ENCODE measurements at places on chromosomes 2 and 18.

DNA sequence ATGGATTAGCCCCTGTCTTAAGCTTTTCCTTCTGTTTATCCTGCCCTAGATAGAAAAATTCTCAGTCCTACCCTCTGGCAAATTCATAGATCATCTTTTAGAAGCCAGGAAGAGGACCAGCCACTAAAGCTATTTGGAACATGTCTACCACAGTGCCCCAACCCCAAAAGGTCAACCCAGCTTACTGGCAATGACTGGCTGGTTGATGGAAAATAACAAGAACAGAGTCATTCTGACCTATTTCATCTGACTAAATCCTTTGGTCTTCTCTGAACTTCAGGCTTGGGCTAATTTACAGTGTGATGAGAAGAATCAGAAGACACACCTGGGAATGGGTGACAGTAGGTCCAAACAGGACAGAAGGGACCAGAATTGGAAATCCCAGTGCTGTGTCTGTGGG is 227.3 kb upstream of the CCDC68 start:
- no peak for DNase-seq

DNA sequence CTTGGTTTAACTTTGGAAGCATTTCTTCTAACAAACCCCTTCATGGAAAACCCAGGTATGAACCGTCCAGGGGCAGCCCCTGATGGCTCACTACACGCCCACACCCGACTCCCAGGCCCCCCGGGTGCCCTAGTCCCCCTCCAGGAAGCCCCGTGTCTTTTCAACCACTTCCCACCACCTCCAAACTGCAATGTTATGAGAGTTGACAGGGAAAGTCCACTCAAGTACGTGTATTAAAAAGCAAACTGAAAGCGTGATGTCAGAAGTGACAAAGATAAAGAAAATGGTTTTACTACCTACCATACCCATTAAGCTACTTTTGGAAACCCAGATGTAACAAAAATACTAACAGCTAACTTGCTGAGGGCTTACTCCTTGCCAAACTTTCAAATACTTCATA is 51.5 kb downstream of the L3MBTL4 start:
- DNase-seq, result no peak

DNA sequence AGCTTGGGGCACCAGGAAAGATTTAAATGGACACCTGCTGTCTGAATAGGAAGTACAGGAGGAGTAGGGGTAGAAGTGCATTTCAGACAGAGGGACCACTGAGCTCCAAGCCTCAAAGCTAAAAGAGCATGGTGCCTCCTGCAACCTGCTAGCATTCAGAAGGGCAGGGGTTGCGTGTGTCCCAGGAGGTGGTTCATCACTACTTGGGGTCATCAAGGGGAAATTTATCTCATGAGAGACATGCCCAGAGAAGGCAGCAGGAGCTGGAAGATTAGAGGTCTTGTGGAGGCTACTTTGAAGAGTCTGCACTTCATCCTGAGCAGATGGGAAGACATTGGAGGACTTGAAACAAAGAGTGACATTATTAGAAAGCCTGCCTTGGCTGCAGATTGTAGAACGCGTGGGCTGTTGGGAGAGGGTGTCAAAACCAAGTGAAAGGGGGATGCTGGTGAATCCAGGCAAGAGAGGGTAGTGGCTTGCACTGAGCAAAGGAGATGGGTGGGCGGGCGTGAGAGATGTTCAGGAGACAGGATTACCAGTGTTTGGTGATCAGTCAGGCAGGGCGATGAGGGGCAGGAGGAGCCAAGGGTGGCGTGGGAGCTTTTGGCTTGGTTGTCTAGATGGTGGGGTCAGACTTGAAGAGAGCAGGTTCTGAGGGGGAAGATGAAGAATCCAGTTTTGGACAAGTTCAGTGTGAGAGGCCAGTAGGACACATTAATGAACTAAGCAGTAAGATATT is 154.0 kb downstream of the DYSF start:
- no peak for DNase-seq

GRCh38 chr2:320561-320960 is 32.7 kb upstream of the ALKAL2 start:
- no peak for DNase-seq

- DNase-seq, result no peak
These were observed 72.5 kb upstream of the SERPINE2 start for GRCh38 chr2:224111576-224111975.

- DNase-seq, result no peak
These were observed 164.1 kb upstream of the RASGRP3 start for GRCh38 chr2:33312355-33312754.

GRCh38 chr18:6621437-6621836 is 108.1 kb upstream of the ARHGAP28 start:
- DNase-seq, result no peak

- no peak for DNase-seq
These were observed 178.1 kb downstream of the DYSF start for GRCh38 chr2:71631411-71631931.

- DNase-seq, result no peak
These were observed 54.5 kb downstream of the PLEKHM3 start for GRCh38 chr2:207970826-207971180.

- no peak for DNase-seq
These were observed 47.9 kb upstream of the FAM171B start for GRCh38 chr2:186645999-186646398.

GRCh38 chr18:76610012-76610411 is 115.0 kb upstream of the ZNF516 start:
- no peak for DNase-seq

DNA sequence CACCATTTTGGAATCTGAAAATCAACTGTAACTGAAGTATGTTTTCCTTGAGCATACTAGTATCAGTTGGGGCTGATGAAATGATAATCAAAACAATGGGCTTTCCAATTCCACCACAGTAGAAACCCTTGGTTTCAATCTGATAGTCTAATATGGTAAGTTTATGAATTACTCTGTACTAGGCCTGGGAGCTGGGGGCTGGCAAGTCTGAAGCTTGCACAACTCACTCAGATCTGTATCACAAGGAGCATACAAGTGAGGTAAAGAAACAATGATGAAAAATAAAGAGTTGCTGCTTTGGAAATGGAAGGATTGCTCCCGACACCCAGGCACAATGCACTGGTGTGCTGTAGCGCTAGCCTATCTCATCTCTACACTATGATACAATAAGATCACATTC is 19.4 kb downstream of the ZEB2 start:
- DNase-seq, result no peak

DNA sequence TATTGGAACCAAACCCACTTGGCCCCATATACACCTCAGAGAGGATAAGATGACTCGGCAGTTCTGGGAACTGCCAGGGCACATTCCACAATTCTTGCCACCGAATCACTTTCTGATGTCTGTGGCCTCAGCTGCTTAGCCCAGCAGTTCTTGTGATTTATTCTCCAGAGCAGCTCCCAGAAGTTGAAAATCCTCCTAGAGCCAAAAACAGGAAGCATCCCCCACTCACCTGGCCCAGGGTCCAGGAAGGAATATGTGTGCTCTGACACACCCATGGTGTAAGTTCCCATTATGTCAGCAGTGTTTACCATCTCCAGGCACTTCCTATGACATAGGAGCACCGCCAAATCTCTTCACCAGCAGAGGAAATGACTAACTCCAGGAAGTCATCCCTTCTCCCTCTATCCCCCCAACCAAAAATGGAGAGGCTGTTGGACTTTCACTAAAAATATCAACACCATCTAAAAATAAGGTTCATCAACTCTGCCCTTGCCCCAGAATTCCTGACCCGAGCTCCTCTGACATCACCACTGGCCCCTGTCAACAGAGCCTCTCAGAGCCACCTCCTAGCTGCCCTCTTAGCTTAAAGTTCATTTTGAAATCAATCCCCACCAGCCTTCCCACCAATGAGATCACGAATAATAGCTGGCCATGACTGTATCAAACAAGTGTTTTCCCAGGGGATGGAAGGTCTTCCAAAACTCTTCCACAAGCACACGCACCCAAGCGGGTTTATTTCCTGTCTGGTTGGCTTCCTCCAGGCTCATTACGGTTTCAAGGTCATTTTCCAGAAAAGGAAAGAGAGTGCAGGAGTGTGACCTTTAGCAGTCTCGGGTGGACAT is 223.1 kb upstream of the PARD3B start:
- no peak for DNase-seq

- DNase-seq, result no peak
These were observed 761.6 kb downstream of the DSC3 start for GRCh38 chr18:30280861-30281470.

DNA sequence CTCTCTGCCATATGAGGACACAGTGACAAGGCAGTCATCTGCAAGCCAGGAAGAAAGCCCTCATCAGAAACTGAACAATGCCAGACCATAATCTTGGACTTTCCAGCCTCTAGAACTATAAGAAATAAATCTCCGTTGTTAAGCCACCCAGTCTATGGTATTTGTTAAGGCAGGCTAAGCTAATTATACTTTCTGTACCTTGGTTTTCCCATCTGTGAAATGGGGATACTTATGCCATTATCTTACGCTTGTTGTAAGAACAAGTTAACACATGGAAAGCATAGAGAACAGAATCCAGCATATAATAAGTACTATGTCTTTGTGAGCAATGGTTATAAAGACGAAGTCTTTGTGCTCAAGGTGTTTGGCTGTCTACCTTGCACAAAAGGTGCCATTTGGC is 8.3 kb upstream of the ADD2 start:
- no peak for DNase-seq

DNA sequence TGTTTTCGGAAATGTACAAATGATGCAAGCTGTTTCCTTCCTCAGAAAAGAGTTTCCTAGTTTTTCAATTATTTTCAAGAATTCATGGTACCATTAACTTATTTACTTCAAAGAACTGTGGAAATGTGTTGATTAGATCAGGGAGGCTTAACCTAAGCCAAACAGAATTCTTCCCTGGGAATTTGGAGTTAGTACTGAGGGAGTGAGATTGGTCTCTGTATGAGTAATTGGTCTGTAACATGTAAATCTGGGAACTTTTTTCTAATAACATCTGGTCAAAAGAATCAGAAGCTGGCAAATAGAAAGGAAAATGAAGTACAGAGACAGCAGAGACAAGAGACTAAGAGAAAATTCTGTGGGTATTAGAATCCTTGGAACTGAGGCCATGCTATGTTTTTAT is 145.8 kb downstream of the BABAM2 start:
- no peak for DNase-seq

GRCh38 chr2:16719485-16719808 is 53.8 kb upstream of the CYRIA start:
- no peak for DNase-seq

- DNase-seq, result no peak
These were observed 608.5 kb downstream of the RNF144A start for GRCh38 chr2:7525746-7526145.

DNA sequence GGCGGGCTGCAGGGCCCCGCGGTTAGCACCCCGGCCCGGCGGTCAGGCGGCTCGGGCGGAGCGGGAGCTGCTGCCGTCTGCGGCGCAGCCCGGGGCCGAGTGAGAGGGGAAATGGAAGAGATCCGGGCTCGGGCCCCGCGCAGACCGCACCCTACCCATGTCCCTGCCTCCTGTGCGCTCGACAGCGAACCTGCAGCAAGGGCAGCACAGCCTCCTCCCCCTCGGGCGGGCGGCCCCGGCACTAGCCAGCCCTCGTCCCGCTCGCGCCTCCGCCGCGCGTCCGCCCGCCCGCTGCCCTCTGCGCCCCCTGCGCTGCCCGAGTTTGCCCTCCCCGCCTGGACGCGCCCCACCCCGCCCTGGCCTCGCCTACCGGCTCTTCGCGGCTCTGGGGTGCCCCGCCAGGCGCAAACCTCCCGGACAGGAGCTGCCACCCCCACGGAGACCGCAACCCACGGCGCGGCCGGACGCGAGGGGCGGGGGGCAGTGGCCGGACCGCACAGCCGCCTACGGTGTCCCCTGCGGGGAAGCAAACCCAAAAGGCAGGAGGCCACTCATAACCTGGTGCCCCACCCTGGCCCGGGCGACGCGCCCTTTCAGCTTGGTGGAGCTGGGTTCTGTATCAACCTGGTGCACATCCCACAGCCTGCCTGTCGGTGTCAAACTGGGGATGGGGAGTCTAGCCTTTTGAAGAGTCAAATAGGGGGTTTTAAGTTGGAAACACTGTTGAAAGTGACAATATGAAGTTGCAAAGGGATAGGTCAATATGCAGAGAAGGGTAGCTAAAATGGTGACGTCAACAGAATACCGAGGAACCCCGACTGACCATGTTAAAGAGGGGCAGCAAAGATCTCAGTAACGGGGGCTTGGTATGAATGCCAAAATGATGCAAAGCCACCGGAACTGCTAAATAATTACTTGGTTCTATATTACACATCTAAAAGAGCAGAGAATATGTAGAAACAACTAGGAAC is at the start of gene IHH:
TSS of gene IHH (minus strand) at position 101 of the 971 bp plus-strand sequence. CDS start 454 bp downstream, outside the sequence.
- no peak for DNase-seq

- no peak for DNase-seq
These were observed 4.6 kb downstream of the DPP4 start for GRCh38 chr2:162069267-162069903.

DNA sequence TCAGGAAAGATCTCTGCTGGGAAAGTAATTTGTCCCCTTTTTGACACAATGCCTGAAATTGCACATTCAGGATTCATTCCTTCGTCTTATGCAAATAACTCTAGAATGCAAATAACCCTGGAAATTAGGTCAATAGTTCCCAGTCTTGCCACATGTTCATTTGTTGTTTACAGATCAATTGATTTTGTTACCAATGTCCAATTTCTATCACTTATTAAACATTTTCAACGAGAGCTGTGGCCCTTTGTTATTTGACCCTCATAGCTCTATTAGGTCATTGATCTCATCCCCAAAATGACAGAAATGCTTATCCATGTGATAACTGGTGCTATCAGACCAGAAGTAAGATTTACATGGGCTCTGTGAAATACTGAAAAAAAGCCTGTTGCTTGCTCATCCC is 275.3 kb upstream of the REG3G start:
- no peak for DNase-seq

DNA sequence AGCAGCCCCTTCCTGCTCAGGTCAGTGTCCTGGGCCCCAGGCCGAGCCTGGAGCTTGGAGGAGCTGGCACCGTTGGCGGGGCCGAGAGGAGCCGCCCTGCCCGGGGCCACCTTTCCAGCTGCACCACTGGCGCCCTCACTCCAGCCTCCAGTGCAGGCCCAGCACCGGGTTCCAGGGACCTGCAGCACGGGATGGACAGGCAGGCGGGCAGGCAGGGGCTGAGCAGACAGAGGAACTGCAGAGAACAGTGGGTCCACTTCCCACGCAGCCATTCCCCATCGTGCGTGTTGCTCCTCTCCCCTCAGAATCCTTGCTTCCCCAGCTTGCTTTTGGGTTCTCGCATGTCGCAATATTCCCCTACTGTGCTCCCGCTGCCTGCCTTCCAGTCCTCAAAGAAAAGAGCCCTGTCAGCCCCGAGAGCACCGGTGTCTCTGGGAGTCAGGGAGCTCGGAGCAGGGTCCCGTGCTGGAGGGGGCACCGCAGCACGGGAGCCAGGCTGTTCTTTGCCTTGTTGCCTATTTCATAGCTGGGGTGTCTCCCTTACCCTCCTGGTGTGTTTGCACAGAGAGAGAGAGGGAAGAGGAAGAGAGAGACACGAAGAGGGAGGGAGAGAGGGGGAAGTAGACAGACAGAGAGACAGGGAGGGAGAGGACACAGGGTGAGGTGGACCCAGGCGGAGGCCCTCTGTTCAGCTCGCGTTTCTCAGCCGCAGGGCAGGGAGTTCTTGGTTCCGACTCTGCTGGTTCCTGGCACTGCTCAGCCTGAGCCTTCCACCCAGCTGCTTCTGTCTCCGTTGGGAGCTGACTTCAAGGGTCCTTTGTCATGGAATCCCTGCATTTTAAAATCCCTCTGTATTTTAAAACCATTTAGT is 126.0 kb downstream of the MBP start:
- DNase-seq, result no peak

Measured in stimulated activated CD8-positive, alpha-beta memory T cell treated with anti-CD3 and anti-CD28 coated beads, Interleukin-2, amount 100 ng/mL, for 48 hours (primary cell).